ENCODE measurements at places on chromosomes 7 and 10.
A peak's percentile ranks its signal among the peaks of the same experiment; 100 is the strongest.

GRCh38 chr7:69208848-69209247 is 389.4 kb upstream of the AUTS2 start:
- DNase-seq, result no peak

- no peak for DNase-seq
These were observed 3.4 kb upstream of the C1GALT1 start for GRCh38 chr7:7178906-7179305.

GRCh38 chr10:31707093-31708039 is 221.3 kb downstream of the ARHGAP12 start:
- peak; percentile 87 for DNase-seq

- peak; percentile 9 for DNase-seq
These were observed 30.4 kb downstream of the LAMB4 start for GRCh38 chr7:108099713-108100112.

GRCh38 chr7:38410056-38410455 is 136.6 kb upstream of the TARP start:
- no peak for DNase-seq

GRCh38 chr7:39271402-39271801 is 293.7 kb downstream of the POU6F2 start:
- no peak for DNase-seq

GRCh38 chr10:20466731-20467130 is 430.4 kb downstream of the NEBL start:
- DNase-seq, result no peak

DNA sequence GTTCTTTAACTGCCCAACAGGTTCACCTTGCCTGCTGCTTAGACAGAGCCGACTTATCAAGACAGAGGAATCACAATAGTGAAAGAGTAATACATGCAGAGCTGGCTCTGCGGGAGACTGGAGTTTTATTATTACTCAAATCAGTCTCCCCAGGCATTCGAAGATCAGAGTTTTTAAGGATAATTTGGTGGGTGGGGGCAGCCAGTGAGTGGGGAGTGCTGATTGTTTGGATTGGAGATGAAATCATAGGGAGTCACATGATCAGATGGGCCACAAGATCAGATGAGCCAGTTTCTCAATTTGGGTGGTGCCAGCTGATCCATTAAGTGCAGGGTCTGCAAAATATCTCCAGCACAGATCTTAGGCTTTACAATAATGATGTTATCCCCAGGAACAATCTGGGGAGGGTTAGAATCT is 131.3 kb downstream of the AKR1D1 start:
- no peak for DNase-seq

DNA sequence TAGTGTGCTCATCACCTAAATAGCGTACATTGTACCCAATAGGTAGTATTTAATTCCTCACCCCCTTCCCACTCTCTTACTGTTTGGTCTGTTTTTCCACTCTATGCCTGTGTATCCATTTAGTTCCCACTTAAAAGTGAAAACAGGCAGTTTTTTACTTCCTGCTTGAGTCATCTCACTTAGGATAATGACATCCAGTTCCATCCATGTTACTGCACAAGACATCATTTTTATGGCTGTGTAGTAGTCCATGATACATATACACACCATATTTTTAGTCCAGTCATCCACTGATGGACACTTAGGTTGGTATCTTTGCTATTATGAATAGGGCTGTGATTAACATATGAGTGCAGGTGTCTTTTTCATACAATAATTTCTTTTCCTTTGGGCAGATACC is 10.1 kb downstream of the STK17A start:
- no peak for DNase-seq

GRCh38 chr10:1102416-1102815 is 46.2 kb downstream of the WDR37 start:
- DNase-seq, result no peak

DNA sequence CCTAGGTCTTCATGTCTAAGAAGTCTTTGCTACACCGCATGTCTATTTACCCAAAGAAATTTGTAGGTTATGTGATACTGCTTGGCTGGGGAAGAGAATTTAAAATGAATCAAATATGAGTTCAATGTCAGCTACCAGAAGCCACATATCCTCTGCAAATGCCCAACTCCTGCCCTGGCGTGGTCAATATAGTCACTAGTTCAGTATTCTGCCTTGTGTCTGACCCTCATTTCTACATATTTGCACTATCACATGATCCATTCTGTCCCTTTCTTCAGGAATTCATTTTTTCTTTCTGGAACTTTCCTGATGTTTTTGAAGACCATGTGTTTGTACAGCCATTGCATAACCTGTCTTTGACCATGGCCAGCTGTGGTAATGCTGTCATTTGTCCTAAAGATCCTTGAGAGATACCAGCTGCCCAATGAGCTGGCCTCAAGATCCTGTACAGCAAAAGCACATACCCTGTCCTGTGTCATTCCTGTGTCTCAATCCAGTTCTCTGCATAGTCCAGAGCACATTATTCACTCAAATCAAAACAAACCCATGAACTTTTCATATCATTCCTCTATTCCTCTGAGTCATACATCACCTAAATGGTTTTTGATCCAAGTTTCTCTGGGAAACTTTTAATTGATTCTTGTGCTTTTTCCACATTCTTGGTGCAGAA is 524.5 kb downstream of the PARD3 start:
- DNase-seq, result no peak

DNA sequence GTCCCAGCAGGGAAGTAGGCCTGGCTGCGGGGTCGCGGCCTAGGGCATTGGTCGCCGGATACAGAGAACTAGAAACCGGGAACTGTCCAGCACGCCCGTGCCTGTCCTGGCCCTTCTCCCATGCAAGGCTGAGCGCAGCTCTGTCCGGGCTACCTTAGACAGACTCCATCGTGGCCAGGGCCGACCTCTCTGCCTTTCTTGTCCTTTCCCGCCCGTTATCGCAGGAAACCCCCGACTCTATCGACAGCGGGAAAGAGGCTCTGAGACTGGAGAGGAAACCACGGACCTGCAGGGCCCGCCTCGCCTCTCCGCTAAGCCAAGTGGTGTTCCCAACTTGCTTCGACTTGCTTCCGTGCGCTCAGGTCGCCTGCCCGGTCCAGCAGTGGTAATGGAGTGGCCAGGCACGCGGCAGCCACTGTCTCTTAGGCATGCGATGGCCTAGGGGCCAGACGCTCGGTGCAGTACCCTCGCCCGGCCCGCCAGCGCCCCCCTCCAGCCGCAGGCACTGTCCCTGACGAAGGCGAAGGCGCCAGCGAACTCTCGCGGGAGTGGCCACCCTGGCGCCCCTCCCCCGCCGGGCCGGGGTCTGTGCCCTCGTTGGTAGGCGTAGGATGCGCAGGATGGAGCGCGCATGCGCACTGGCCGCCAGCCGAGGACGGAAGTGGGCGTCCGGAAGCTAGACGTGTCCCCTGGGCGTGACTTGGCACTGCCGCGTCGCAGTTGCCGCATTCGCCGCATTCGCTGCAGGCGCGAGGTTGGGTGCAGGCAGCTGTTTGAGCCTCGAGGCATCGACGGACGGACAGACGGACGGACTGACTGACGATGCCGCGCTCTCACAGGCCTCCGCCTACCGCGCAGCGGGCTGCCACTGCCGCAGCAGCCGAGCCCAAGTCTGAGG is 54.4 kb downstream of the MCMBP start:
- no peak for DNase-seq

Data from activated CD4-positive, alpha-beta T cell treated with anti-CD3 and anti-CD28 coated beads, Interleukin-2, amount 50 U/mL, for 16 hours (primary cell).